AG08396 (cell line): ENCODE measurements at places on chromosomes 2 and 18.

DNA sequence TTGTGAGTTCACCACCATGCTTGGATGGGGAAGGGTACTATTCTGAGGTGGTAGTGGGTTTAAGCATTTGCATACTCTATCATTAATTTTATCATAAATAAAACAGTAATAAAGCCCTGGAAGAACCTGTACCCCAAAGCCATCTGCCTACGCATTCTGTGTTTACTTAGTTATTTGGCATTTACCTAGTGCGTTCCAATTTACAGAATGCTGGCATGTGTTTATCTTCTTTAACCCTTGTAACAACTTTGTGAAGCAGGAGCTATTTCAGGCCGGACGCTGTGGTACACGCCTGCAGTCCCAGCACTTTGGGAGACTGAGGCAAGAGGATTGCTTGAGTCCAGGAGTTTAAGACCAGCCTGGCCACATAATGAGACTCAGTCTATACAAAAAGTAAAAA, 17.8 kb upstream of the ODC1 start:
- DNase-seq = no peak

DNA sequence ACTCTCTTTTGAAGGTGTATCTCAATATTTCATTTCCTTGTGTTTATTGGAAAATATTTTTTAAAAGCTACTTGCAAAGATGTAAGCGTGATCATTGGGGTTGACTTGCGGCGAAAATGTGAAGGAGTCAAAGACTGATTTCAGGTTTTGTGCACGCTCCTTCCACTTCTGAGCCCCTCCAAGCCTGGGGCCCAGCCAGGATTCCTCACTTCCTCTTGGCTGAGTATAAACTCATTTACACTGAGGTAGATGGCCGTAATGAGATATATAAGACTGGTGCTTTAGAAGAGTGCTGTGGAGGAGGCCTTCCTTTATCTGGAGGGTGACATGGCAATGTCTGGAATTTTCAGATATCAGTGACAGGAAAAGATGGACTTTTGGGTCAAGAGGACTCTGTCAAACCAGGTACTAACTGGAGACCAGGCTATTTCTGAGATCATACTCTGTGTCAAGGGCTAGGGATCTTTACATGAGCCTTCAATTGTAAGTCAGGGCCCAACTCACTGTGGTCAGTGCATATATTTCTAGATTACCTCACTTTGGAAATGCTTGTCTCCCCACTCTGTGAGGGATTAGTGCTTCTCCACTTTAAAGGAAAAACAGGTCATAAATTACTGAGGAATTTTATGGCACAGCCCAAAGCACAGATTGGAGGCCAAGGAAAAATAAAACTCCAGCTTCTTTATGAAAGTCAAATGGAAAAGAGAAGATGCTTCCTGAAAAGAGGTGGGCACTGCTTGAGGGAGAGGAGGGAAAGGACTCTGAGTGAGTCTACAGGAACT, 22.8 kb downstream of the PRKCE start:
- no peak for DNase-seq

DNA sequence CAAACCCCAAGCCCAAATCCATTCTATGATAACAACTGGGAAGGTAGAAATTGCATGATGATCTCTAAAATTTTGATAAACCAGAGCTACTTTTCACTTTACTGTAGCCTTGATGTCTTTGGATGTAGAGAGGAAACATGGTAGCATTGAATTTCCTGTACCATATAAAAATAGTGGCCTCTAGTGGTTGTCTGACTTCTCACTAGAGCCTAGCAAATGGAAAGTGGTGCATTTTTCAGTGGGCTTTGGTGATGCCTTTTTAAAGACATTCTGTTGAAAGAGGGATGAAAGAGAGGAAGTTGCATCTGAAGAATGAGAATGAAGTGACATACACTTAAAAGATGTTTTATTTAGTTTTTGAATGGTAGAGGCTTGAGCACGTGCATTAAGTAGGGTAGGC, 662.2 kb downstream of the XIRP2 start:
- no peak for DNase-seq

DNA sequence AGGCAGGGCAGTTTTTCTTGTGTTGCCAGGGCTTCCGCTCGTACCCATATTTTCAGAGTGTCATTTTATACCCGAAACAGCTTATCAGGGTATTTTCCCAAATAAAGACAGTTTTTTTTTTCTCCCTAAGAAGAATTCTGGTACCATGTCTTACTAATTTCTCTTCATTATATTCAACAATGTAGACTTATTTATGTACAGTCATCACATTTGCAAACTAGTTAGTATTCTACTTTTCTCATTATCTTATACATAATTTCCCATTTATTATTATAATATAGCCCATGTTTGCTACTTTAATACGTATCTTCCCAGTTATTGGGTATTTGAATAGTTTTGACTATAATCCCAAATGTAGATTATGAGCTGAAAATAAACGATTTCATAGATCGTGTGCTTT, 36.5 kb upstream of the PAIP2B start:
- DNase-seq = no peak

DNA sequence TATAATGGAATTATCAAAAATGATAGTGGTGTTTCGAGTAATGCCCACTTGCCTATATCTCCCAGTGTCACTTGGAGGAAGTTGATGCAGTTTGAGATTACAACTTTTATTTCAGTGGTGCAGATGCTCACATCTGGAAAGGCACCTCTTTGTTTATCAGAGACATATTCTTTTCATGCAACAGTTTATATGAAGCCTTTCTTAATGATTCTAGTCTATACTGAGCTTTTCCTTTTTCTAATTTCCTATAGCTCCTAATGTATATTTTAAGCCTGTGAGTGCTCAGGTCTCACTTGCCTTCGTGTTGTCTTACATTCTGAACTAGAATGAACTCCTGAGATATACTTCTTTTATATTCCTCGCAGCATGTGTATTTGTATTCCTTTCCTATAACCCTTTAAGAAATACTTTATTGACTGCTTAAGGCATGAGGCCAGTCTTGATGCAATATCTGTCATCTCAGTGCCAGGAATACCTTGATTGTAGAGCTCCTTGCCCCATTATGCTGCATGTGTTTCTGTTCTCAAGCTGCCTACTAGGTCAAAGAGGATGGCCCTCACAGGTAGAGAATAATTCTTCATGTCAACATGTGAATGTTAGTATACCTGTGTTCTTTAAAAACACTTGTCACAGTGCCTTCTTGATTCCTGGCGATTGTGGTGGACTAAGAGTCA, 52.6 kb downstream of the VRK2 start:
- no peak for DNase-seq

DNA sequence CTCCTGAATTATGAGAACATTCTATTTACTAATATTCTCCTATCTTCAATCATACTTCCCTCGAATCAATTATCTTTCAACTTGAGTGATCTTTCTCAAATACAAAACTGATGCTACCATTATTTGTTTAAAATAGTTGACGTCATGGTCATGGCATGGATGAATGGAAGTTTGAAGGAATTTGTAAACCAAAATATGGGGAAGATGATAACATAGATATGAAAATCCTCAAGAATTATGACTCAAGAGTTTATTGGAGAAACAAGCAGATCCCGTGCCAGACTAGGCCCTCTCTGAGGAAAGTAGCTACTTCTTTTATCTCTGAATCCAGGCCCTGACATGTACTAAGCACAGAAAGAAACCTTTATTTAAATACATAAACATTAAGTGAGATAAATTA, 270.4 kb upstream of the MC4R start:
- no peak for DNase-seq

- no peak for DNase-seq
These were observed 43.4 kb downstream of the ZNF516 start for GRCh38 chr18:76451396-76452331.

- DNase-seq = no peak
These were observed 8.7 kb upstream of the HNMT start for GRCh38 chr2:137955536-137955935.

- no peak for DNase-seq
These were observed 167.6 kb downstream of the LAMA1 start for GRCh38 chr18:6949800-6950586.

GRCh38 chr2:224869601-224870233, 153.6 kb upstream of the CCDC195 start:
- DNase-seq = peak; percentile 73

DNA sequence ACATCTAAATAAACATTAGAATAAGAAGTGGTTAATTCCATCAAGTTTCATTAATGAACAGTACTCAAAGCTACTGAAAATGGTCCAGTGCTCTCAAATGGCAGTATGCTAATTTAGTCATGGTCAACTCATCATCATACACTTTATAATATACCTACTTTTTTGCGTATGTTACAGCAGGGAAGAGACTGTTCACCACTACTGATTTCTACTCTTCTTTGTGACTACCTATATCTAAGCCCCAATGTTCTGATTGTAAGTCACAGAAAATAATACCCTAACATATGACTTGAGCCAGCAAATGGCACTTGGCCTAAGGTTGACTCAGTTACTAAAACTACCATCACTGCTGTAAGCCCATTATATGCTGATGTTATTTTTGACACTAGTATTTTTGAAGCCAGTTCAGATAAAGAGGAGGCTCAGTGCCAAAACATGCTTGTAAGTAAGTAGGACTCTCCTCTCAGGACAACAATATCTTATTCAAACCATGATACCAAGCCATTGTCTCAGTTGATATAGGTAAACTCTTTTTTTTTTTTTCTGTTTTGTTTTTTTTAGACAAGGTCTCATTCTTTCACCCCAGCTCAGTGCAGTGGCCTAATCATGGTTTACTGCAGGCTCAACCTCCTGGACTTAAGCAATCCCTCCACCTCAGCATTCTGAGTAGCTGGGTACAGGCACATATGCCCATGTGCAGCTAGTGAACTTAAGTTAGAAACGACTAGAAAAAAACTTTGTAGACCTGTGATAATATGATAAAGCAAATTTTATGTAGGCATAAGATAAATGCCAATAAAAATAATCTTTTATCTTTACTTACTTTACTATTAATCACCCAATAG, 266.9 kb downstream of the ZNF385B start:
- no peak for DNase-seq

GRCh38 chr18:22999212-22999611, 66.1 kb downstream of the RBBP8 start:
- DNase-seq = no peak

DNA sequence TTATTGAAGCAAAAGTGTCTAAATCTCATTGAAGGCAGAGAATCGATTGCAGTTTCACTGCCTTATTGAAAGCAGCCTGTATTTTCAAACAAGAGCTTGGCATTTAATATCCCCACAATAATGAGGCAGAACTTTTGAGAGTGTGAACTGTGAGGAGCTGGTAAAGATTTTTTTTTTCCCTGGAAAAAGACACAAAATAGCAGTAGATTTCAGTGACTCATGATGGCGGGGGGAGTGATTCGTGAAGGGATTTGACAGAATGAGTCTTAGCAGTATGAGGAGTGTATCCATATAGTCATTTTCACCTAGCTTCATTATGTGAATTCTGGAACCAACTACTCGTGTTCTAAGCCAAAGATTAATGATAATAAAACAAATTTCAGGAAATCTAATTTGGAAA, 242.9 kb downstream of the ARL6IP6 start:
- no peak for DNase-seq

DNA sequence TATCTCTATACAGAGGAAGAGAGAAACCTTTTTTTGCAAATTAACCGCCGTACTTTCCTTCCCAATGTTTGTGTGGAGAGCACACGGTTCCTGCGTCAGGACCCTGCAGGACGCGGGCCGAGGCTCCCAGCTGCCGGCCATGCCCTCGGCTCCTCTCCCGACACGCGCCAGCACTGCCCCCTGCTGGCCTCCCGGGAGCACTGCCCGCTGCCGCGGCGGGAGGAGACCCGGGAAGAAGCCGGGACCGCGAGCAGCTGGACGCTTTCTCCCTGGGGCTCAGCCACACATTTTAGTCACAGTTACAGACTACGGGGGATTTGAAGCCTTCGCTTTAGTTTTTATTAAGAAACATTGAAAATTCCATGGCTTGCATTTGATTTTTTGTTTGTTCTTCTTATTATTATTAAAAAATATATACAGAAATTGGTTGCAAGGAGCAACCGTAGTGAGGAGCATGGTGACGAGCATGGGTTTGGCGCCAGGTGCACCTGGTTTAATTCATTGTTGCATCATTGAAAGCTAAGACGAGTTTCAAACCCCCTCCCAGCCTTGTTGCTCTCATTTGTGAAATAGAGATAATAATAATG, 401.2 kb downstream of the GALR1 start:
- DNase-seq = peak; percentile 61

GRCh38 chr2:149606251-149606811, 18.8 kb upstream of the MMADHC start:
- DNase-seq = no peak

GRCh38 chr2:201942531-201942930, 91.1 kb upstream of the FZD7 start:
- DNase-seq = no peak

GRCh38 chr18:46169464-46169941, 65.3 kb downstream of the HAUS1 start:
- DNase-seq = peak; percentile 68

DNA sequence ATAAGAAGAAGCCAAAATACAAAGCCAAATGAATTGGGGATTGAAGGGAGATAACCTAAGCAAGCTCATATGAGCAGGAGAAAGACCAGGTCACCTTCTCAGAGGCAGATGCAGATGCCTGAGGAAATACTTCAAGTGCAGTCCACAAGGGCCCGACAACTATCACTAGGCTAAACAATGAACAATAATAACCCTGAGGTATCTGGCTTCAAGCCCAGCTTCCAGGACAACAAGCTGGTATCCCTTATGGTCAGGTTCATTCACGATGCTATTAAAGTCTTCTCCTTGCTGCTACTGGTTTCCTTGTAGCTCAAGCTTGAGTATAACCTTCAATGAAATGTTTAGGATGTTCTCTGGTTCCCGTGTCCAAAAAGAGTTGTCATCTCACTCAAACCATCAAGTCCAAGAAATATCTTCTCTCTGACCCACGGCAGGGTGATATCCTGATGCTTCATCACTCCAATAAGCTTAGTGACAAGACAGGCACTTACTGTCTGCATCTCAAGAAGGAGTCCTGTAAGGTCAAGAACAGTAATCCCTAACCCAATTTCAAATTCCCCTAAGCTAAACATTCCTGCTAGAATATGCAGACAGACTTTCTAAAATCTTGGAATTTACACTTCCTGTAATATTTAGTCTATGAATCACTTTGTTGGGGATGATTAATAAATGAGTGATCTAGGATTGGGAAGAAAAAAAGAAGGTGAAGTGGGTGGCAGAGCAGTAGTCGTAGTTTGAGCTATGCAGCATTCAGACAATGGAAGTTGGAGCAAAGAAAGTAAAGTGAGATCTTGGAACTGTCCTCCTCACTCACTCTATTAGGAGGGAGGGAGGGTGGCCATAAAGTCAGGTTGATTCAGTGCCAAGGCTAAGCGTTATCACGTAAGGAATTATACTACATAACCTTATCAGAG, 33.1 kb downstream of the CHN1 start:
- DNase-seq = peak; percentile 31

- no peak for DNase-seq
These were observed 710.1 kb downstream of the NR4A2 start for GRCh38 chr2:155622443-155622842.

GRCh38 chr2:235845245-235845644, 322.9 kb downstream of the GBX2 start:
- DNase-seq = no peak
